ENCODE measurements at places on chromosomes 13 and 19. TPM values are rescaled to one million over a fixed set of nuclear protein-coding genes. Genes with fewer than 3 reads are reported as not detected.

MBD3L3 gene
- total RNA-seq, result not detected

SULT2A1 gene
- total RNA-seq, result not detected

PRX gene
- 1.4 TPM for total RNA-seq

GRCh38 chr13:27186295-27186694 is 14.7 kb upstream of the USP12 start:
- DNase-seq, result no peak

- DNase-seq, result peak; percentile 8
Measured at GRCh38 chr13:113989585-113990300, 15.9 kb upstream of the C13orf46 start.

GRCh38 chr13:82747958-82748357 is 1134.3 kb downstream of the SLITRK1 start:
- no peak for DNase-seq
